ENCODE measurements at places on chromosomes 5 and 9. TPM values are rescaled to one million over a fixed set of nuclear protein-coding genes. Genes with fewer than 3 reads are reported as not detected.

The LIX1 gene
- total RNA-seq: 1.7 TPM

The ARID3C gene
- 0.31 TPM for total RNA-seq

DNA sequence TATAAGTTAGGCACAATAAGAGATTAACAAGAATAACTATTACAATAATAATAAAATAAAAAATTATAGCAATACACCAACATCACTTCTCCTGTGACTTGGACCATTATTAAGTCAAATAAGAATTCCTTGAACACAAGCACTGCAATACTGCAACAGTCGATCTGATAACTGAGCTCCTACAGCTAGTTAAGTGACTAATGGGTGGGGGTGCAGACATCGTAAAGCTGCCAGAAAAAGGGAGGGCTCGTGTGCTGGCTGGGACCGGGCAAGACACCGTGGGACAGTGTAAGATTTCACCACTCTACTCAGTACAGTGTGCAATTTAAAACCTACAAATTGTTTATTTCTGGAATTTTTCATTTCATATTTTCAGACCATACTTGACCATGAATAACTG lies 78.8 kb downstream of the SNX24 start:
- no peak for DNase-seq

The UBAP2 gene
- total RNA-seq: 60.4 TPM

DNA sequence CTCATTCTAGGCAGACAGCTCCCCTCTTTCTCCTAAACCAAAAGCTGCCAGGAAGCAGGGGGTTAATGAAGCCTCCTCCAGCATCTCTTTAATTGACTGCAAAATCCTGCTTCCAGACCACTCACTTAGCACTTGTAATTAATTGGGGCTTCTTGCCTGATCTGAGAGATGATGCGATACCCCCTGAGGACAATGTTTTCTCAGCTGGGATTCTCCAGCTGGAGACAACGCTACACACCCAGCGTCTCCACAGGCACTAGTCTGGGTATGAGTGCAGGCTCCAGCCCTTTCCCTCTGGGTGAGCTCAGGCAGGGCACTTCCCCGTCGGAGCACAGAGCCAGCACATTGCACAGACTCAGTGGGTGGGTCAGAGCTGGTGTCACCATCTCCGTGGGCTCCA lies 16.1 kb downstream of the CPLX2 start:
- no peak for DNase-seq

DNA sequence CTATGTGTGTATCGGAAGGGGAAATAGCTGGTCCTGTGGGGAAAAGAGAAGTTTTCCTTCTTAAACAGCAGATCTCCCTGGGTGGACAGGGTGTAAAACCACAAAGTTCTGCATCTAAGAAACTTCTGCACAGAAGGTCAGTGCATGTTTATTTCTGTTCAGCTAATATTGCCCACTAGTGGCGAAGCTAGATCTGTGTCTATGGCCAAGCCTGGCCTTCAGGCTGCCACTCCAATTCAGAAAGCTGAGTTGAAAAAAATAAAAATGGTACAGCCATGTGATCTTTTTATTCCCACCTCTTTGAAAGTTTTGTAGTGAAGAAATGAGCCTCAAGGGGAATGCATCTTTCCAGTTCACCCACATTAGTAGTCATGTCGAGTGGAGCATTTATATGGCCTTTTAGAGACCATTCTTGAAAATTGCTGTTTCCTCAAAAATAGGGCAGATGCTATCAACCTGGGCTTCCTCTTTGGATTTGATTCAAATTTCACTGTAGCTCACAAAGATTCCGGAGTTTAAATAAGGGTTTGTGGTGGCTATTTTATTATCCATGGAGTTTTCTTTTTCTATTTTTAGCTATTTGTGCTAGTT lies 488.0 kb downstream of the PRELID2 start:
- peak; percentile 40 for DNase-seq

DNA sequence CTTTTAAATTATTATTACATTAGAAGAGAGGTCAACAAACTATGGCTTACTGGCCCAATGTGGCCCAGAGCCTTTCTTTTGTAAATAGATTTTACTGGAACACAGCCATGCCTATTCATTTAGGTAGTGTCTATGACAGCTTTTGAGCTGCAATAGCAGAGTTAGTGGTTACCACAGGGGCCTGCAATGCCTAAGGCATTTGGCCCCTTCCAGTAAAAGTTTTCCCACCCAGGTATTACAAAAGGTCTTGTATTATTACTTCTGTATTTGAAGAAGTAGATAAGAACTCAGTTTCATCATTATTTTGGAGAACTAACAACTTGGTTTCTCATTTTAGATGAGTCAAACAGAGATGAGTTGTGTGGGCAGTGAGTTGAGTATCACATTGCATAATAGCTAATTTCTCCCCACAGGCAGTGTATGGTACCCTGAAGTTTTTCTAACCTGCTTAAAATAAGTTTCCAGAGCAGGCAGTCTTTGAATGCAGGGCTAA lies 9.5 kb downstream of the MTRR start:
- no peak for DNase-seq

DNA sequence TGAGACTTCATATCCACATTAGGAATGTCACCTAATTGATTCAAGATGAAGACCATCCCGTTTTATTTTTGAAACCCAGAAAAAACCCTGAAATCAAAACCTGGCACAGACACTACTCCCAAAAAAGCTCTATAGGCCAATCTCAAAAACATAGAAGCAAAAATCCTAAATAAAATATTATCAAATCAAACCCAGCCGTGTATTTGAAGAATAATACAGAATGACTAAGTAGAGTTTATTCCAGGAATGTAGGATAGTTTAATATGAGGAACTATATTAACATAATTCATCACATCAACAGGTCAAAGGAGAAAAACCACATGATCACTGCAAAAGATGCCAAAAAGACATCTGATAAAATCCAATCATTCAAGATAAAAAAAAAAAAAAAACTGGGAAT lies 167.1 kb downstream of the ACTL7B start:
- no peak for DNase-seq

DNA sequence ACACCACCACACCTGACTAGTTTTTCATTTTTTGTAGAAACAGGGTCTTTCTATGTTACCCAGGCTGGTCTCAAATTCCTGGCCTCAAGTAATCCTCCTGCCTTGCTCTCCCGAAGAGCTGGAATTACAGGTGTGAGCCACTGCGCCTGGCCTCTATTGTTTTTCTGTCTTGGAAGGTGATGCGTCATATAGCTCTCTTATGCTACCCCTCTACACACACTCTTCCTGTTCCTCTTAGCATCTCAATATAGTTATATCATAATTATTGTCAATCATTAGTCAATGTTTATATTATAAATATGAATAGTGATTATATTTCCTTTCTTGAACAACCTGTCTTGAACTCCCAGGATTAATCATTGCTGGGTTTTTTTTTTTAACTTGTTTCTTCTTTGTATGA lies 7.3 kb downstream of the PKD2L2 start:
- no peak for DNase-seq

DNA sequence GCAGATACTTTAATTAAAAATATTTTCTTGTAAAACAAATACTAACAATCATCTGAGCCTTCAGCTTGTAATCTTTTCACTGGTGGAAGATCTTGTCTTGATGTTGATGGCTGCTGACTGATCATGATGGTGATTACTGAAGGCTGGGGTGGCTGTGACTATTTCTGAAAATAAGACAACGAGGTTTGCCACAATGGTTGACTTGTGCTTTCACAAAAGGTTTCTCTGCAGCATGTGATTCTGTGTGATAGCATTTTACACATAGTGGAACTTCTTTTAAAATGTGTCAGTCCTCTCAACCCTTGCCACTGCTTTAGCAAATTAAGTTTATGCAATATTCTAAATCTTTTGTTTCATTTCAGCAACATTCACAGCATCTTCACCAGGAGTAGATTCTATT lies 461.0 kb downstream of the CCDC171 start:
- no peak for DNase-seq

- no peak for DNase-seq
Measured at GRCh38 chr5:4984461-4984860, 155.7 kb upstream of the ADAMTS16 start.

DNA sequence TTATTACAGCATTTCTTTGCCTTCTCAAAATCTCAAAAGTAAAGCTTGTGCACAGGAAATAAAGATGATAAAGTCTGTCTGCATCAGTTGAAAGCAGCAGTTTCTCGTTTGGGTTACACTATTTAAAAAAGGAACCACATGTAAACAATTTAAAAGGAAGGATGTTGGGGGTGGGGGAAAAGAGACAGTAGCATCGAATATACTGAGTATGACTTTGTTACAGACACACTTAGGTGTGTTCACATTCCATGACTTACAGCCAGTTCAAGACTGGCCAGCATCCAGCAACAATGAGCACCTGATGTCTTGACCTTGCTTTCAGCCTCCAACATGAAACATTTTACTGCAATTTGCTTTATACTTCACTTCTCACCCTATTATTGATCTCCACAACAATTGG lies 8.7 kb downstream of the GAPT start:
- no peak for DNase-seq

DNA sequence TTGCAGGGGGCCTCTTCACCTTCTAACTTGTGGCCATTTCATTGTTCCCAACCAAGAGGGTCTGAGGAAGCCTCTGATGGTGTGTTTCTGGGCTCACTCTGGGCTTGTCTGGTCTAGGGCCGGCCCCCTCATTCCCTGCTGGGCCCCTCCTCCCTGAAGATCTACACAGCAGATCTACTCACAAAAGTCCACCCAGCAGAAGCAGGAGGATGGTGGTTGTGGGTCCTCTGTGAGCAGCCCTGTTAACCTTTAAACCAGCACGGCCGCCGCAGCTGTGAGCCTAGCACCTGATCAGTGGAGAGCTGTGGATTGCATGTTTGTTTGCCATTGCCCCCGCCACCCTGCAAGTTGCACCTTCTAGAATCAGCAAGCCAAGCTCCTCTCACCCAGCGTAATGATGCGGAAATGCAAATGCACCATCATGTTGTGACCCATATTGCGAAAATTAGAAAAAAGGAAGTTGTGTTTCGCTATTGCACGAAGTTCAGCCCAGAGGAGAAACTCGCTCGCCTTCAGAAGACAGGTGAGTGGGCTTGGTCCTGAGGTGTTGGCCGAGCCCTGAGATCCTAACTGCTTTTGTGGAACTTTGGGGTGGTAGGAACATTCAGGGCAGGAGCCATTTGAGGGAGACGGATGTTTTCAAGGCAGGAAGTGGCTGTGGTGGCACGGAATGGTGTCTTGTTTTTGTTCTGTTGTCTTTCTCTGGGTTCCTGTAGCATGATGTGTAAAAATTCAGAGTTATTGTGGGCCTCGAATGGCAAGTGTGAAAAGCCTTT lies 16.7 kb downstream of the FGD3 start:
- no peak for DNase-seq

DNA sequence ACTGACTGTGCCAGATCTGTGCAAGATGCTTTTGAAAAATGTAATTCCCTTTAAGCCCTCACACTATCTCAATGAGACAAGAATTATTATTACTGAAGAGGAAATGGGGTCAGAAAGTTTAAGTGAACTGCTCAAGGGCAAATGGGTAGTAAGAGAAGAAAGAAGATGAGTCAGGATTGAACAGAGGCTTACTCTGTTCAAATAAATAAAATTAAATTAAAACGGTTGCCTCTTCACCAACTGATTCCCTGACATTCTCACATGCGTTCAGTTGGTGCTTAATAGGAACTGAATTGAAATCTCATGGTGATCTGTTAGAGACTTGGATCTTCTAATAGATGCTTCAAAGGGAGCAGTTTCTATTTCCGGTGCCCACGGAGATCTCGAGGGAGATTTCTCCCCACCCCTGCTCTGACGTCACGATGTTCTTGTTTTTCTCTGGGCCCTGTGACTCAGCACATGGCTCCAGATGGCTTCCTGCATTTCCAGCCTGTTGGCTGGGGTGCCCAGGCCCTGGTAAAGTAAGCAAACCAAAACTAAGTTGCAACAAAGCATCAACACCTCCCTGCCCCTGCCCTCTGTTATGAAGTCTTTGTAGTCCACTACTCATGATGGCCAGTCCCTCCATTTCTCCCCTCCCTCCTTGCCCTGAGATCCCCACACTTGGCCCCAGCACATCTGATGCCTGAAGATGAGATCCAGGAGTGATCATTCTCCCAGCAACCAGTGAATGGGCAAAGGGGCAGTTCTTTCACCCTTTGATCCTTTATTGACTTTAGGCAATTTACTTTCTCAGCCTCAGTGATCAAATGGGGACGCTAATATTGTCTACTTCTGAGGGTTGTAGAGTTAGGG lies 106.1 kb upstream of the CPEB4 start:
- peak; percentile 62 for DNase-seq

GRCh38 chr5:125558466-125558865 lies 812.0 kb upstream of the ZNF608 start:
- peak; percentile 12 for DNase-seq

- no peak for DNase-seq
Measured at GRCh38 chr5:136285096-136285855, 80.1 kb downstream of the TRPC7 start.

DNA sequence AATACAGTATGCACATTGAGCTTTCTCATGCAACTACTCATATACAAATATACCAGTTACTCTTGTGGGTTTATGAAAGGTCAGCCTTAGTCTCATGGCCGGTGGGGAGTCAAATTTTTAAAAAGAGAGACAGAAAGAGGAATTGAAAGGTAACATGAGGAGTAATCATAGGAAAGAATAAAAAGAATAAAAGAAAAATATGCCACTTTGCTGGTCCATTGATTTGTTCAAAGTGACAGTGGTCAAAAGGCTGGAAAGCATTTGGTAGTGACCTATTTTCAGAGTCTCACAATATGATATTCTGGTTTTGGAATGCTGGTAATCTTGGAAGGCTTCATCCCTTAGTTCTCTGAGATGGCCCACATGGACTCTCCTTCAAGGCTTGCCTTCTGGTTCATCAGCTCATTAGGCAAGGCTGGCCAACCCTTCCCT lies 67.0 kb downstream of the ZNF366 start:
- no peak for DNase-seq

The PPP1R26 gene
- 19.5 TPM for total RNA-seq

The OR2V1 gene
- total RNA-seq: not detected

- DNase-seq: no peak
Measured at GRCh38 chr5:143403334-143403592, 223 bp downstream of the NR3C1 start.

GRCh38 chr5:45437752-45438151 lies 258.4 kb downstream of the HCN1 start:
- peak; percentile 54 for DNase-seq

GRCh38 chr9:77384406-77384805 lies 207.1 kb downstream of the VPS13A start:
- no peak for DNase-seq

GRCh38 chr9:134192311-134192950 lies 28.1 kb upstream of the RNU6ATAC start:
- no peak for DNase-seq

DNA sequence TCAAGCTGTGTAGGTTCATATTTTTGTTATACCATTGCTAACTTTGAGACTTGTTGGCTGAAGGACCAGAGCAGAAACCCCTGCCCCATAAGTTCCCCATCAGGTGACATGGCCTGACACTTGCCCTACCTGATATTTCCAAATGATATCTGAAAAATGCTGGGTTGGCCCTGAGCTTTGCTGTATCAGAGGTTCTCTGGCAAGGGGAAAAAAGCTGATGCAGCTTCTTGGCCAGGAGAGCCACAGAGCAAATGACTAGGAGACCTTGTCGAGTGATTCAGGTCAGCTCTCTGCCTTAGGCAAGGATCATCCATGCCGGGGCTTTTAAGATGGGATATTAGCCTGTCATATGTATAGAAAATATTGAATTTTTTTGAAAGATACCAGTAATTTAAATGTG lies 2.9 kb upstream of the MEGF9 start:
- DNase-seq: no peak

Measured in tongue (tissue), 3 donors.